ENCODE measurements at places on chromosomes 5 and 9.

GRCh38 chr9:137619240-137620047, 639 bp downstream of the EHMT1 start:
- DNase-seq: no peak

GRCh38 chr5:133083901-133084300, 32.1 kb downstream of the HSPA4 start:
- no peak for DNase-seq

DNA sequence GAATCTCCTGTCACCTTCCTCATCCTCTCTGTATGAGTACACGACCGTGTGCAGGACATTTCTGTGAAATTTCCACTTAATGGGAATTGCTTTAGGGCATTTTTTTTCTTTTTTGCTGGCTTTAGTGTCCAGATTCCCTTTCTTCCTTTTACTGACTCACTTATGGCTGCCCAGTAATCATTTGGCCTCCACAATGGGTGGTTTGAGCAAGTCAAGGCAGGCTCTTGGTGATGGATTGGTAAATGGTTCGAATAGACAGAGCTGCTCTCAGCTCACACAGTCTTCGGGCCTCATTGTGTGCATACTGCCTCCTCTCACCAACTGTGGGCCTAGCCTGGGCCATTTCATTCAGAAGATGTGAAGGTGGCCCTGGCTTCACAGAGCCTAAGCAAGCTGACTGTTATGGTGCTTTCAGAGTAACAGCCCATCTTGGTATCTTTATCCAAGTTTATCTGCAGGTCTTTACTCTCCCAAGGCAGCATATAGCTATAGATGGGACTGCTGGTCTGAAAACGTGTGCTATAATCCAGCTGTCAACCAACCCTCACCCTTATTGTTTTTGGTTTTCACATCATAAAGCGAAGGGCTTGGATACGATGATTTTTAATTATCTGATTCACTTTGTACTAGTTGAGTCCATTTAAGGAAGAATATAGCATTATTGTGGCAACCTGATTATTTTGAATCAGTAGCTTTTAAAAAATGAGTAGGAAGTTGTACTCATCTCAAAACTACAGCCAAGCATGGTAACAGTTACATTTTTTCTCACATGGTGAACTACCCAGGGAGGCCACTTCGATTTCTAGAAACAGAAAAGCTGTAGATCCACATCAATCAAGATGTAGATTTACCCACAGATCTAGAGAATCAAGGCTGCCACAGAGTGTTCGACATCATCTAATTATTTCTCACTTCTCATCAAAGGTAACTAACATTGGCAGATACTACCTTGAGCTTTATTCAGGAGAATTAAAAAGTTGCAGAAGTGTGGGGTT, 50.4 kb upstream of the CKMT2 start:
- no peak for DNase-seq

DNA sequence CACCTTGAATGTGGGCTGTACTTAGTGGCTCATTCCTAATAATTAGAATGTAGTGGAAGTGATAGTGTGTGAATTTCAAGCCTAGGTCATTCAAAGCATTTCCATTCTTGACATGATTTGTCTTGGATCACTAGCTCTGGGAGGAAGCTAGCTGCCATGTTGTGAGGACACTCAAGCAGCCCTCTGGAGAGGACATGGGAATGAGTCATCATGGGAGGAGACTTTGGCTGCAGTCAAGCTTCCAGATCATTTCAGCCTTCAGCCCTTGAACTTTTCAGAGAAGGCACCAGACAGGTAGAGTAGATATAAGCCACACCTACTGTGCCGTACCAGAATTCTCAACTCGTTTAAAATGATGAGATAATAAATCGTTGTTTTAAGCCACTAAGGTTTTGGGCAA, 506.9 kb downstream of the ZNF608 start:
- DNase-seq: no peak

GRCh38 chr9:2260417-2261306, 245.5 kb downstream of the SMARCA2 start:
- no peak for DNase-seq

DNA sequence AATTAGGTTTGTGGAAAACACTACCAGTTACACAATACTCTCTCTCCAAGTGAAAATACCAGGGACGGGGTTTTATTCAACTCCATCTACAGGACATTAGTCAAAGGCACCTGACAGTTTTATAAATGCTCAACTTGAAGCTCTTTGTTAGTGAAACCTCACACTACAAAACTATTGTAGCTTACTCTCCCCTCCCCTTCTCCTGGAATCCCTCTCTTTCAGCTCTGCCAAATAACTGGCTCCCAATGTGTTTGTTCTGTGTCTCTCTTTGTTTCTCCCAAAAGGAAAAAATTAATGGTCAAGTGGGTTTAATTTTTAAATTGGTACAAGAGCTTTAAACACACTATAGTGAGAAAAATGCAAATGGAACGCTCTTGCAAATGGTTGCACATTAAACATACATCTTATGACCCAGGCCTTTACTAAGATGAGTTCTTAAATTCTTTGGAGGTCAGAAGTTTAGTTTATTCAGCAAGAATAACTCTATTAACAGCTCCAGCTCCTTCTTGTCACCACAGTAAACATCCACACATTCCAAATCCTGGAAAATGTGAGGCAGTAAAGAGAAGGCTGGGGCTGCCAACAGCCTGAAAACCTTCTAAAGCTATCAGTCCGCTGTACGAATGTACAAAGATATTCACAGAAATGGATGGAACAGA, 48.4 kb downstream of the ZNF608 start:
- DNase-seq: no peak

DNA sequence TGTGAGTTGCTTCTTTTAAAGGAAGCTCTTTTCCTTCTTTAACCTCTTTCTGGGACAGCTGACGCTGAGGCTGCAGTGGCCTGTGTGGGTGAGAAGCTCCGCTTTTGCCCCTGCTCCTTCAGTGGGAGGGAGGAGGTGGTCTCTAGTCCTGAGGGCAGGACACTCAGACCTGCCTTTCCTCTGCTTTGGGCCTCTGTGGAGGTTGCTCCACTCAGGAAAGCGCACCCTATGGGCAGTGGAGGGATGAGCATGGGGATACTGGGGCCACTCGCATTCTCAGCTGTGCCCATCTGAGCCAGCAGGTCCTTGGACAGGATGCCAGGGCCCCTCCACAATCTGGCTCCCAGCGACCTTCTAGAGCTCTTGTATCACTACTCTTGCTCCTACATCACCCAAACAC, 111.5 kb downstream of the NSG2 start:
- no peak for DNase-seq

GRCh38 chr5:126718236-126718868, 58.6 kb upstream of the LMNB1 start:
- DNase-seq: no peak

DNA sequence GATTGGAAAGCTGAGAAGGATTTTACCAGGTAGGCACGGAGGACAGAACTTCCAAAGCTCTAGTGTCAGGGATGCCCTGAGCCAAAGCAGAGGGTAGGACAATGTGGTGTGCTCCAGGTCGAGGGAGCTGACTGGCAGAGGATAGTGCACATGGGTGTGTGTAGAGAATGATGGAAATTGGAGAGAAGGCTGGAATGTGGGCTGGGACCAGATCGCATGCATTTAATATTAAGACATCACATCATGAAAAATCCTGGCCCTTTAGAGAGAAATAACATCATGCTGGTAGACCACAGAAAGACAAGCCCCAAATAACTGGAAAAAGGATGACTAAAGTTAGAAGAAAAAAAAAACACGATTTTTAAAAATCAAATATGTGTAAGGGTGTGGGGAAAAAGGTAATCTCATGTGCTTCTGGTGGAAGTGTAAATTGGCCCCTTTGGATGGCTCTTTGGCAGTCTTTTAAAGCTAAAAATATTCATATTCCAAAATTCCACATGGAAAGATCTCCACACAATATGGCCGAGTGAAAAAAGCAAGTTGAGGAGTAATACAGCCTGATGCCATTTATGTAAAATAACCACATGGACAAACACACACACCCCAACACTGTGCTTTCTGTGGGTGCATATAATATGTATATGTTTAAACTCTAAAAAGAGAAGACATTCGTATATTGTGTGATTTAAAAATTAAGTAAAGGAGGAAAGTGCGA, 67.0 kb upstream of the TGFBR1 start:
- DNase-seq: no peak

- no peak for DNase-seq
Measured at GRCh38 chr5:107616213-107616612, 54.5 kb downstream of the EFNA5 start.

DNA sequence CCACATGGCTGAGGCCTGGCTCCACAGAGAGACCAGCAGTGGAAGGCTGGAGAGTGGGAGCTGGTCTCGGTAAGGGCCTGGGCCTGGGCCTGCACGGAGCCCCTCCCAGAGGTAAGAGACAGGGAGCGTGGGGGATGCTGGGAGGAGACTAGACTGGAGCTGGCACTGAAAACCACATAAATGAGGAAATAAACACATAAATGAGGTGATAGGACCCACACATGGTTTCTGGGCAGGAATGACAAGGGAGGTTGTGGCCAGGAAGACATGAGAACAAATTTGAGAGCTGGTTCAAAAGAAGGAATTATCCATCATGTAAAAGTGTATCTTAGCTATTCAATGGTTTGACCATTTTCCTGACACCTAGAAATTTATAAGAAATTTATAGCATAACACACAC, 451.7 kb upstream of the DAP start:
- DNase-seq: no peak

- no peak for DNase-seq
Measured at GRCh38 chr9:74501570-74501969, 4.4 kb downstream of the RORB start.

- no peak for DNase-seq
Measured at GRCh38 chr9:115930472-115930871, 223.1 kb upstream of the PAPPA start.

DNA sequence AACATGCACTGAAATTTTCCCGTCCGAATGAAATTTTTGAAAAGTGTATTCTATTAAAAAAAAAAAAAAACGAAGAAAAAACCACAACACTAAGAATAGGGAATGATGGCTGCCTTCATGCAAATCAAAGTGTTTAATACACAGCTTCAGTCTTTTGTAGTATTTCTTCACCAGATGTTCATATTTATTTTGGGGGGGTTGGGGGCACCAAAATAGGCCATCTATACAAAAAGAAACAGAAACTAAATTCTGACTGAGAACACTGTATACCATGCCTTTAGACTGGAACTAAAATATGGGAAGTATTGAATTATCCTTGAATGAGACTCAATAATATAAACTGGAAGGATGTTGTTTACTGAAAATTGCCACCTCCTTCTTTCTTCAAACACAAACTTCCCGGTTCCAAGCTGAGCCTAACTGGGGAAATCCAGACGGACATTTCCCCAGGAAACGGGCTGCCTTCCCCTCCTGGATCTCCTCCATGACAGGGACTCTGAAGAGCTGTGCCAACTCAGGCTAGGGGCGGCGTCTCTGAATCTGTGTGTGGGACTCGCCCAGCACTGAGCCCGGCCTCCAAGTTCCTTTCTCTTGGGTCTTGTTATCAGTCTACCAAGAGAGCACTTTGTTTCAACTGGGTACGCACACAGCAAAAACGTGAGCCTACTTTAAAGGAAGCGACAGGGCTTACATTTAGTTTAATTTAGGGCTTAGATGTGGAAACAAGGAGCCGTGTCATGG, 511.3 kb upstream of the ADAMTS16 start:
- DNase-seq: no peak

- no peak for DNase-seq
Measured at GRCh38 chr9:134618833-134619447, 22.7 kb upstream of the COL5A1 start.

DNA sequence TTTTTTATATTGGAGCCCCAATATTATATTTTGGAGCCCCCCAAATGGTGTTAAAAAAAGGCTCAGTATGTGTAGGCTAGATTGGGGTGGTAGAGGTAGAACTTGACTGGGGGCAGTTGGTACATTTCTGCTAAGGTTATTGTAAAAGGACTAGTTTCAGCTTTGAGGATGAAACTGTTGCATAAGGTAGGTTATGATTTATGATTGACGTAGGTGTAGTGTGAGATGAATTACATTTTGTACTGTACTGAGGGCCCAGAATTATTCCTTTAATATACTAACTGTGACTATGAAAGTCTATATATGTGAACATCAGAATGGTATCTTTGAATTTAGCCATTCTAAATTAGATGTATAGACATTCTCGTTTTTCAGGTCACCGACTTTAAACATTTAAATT, 3.6 kb downstream of the RIC1 start:
- DNase-seq: no peak

DNA sequence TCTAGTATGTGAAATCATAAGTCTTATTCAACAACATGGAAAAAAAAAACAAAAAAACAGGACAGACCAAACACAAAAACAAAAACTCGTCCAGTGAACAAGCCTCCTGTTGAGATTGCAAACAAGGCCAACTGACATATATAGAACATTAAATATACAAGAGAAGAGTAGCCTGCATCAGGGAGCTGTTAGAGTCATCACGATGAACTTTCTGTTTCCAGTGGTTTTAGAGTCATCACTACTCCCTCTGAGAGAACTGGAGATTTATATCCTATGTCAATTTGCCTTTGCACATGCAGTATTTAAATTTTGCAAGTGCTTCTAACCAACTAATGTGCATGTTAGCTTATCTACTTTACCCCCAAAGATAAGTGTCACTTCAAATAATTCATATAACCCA, 9.9 kb downstream of the SNCAIP start:
- DNase-seq: no peak

DNA sequence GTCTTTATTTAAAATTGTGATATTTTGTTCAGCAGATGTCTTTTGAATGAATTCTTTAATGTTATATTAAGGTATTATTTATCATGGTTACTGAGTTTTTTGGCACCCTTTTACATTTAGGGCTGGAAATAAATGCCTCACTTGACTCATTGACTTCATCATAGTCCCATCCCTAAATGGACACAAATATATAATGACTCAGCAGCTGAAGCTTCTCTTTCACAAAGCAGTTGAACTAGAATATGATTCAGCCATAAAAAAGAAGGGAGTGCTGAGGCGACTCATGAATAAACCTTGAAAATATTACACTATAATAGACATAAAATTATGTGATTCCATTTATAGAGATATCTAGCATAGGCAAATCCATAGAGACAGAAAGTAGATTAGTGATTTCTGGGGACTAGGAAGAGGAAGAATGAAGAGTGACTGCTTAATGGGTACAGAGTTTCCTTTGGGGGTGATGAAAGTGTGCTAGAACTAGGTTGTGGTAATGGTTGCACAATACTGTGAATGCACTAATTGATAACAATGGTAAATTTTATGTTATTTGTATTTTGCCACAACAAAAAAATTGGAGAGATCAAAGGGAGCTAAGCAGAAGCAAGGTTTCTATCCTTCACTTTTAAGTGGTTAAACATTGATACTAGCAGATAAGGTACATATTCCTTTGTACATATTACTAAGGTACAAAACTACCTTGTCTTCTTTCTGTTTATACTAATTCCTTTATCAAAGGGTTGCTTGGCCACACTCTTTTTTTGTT, 449.6 kb downstream of the NTRK2 start:
- no peak for DNase-seq

Data from activated naive CD4-positive, alpha-beta T cell (primary cell).